ENCODE measurements at places on chromosomes 2 and 18.

DNA sequence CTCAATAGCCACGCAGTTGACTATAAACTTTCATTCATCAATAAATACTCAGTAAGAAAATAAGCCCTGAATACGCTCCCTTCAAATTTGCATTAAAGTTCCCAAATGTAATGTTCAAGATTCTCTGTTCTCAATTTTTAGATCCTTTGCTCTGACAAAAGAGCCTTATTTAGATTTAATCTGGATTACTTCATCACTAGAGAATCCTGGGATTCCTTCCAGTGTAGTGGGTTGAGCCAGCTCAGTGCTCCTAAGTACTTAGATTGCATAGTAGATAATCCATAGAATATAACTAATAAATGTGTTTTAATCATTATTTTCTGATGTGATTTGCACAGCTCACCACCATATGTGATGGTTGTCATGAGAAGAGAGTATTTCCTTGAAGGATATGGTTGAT, 1286.2 kb downstream of the SUCLG1 start:
- no peak for DNase-seq

- DNase-seq: no peak
Observed at GRCh38 chr2:103010306-103010705, 248.5 kb downstream of the TMEM182 start.

GRCh38 chr2:60334610-60335009, 218.8 kb downstream of the BCL11A start:
- DNase-seq: no peak

GRCh38 chr2:118056165-118056534, 32.1 kb upstream of the INSIG2 start:
- no peak for DNase-seq

DNA sequence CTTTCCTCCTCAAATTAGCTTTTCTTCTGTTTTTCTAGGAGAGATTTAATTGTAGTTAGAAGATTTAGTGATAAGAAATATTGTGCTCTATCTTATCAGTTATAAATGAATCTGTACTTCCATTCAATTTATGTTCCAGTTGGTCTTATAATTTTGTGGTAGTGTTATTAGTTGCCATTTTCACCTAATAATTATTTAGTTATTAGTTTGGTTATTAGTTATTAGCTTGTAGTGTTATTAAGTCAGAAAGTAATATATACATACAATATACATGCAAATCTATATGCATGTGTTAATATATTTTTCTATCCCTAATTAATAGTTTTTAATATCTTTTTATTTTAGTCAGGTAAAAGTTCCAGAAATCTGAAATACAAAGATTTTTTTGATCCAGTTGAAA, 3.2 kb downstream of the MPHOSPH10 start:
- no peak for DNase-seq

- DNase-seq: no peak
Observed at GRCh38 chr2:9907402-9907801, 44.1 kb upstream of the GRHL1 start.

DNA sequence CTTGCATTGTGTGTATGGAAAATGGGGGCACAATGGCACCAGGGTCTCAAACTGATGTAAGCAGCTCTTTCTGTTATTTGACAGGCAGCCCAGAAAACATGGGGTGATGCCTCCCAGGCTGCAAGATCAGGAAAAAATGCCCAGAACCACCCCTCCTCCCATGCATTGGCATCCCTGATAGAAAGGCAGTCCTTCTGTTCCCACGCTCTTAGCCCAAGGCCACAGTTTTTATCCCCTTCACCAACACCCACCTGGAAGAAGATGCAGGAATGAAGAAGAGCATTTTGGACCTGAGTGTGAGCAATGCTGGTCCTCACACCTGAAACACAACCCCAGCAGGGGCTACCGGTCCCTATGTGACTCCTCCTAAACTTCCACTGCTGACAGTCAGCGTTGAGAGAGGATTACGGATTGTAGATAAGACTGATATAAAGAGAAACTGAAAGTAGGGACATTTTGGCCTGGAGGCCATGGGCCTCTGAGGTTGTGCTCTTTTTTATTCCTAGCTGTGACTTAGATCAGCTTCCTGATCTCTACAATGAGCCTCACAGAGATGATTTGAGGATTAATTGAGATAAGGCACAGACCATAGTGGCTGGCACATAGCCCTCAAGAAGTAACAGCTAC, 386.0 kb upstream of the ATP5MC3 start:
- no peak for DNase-seq

DNA sequence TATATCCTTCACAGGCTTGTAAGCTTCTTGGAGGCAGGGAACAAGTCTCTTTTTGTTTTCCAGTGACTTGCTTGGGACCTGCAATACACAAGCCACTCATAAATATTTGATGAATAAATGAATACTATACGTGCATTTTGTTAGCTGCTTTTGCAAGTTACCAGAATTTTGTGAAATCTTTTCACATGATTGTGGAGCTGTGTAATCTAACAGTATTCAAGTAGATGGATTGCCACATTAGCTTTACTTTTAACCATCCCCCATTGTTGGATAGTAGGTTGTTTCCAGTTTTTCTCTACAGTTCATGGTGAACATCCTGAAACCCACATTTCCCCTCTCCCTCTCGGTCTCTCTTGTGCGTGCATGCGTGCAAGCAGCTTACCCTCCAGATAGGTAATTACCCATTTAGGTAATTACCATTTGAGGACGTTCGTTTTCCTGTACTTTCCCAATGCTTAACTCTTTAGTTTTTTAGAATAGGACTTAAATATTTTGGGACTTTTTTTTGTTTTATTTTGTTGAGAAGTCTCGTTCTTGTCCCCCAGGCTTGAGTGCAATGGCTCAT, 12.5 kb downstream of the ZNF407 start:
- DNase-seq: no peak

GRCh38 chr2:211435331-211435730, 878.9 kb downstream of the CPS1 start:
- no peak for DNase-seq

DNA sequence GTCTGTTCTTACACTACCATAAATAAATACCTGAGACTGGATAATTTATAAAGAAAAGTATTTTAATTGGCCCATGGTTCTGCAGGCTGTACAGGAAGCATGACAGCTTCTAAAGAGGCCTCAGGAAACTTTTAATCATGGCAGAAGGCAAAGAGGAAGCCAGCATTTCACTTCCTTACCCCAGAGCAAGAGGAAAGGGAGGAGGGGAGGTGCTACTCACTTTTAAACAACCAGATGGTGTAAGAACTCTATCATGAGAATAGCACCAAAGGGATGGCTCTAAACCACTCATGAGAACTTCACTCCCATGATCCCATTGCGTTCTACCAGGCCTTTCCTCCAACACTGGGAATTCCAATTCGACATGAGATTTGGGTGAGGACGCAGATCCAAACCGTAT, 344.4 kb upstream of the SLC39A10 start:
- DNase-seq: no peak

DNA sequence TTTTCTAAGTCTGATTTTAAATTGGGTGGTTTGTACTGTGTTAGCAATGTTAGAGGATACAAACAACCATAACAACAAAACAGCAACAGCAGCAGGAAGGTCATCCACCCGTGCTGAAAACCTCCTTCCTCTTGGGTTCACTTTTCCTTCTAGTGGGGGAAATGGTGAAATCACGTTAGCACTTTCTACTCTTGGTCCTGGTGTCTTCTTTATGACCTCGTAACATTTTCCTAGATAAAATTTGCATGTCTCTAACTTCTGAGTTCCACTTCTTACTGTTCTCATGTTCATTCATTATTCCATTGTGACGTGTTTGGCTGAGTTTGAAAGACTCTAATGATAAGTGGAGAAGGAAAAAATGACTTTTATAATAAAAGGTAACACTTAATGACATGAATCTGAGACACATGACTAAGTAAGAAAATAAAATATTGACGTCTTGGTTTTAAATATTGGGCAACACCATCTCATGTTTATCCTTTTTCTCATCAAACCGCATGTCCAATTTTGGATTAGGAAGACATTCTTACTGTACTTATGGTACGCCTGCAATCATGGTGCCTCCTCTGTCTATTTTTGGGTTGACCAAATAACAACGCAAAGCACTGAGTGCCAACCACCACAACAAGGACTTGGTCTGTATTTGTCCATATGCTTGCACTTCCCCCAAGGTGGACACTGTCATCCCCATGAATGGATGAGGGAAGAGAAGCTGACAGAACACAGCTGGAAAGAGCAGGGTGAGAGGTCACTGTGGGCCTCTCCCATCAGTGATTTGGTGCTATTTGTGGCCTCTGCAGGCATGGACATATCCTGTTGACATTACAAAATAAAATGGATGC, 25.7 kb upstream of the IL1R1 start:
- DNase-seq: no peak

DNA sequence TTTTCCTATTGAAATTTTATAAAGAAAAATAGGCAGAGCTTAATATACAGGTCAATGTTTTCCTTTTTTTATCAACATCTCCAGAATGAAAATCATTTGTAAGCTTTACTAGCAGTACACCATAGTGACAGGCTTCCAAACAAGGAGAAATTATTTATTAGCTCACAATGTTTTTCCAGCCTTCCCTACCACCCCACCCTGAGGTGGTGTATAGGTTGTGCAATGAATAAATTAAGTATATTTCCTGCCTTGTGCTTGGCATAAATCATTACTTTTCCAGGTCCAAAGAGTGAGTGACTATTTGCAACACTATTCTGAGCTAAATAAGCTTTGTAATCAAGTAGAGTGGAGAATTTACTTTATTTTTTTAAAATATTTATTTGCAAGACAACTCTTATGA, 876.2 kb upstream of the POU3F3 start:
- DNase-seq: no peak

GRCh38 chr2:142865924-142866323, 11.5 kb upstream of the KYNU start:
- no peak for DNase-seq

DNA sequence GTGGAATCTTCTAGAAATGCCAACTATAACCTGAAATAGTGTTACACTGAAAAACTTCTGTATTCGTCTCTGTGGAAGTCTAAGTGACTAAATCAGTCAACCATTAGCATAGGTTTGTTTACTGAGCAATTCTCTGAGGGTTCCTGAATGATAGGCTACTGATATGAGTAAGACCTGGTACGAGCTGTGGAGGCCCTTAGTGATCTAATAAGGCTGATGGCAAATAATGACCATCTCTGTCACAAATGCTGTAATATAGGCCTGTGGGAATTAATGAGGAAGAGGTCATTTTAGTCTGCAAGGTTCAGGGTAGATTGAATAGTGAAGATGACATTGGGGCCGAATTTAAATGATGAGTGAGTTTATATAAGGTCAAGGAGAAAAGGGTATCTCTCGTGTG, 82.5 kb downstream of the MGAT5 start:
- no peak for DNase-seq

DNA sequence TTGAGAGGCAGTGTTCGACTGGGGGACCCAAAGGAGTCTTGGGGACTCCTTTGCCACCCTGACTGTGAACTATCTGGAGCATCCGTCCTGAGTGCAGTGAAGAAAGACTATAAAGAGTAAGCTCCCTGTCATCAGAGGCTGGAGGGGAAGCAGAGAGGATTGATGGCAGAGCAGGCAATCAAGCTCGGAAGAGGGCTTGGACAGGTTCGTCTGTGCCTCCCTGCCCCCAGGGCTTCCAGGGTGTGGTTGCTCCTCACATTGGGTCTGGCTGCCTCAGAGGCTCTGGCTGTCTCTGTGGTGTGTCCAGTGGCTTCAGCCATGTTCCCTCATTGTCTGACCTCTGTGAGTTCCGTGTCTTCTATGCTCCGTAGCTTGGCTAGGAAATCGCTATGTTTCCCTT, 13.8 kb upstream of the EN1 start:
- DNase-seq: no peak

- DNase-seq: no peak
Observed at GRCh38 chr2:232482301-232483238, 5.1 kb downstream of the ECEL1 start.

DNA sequence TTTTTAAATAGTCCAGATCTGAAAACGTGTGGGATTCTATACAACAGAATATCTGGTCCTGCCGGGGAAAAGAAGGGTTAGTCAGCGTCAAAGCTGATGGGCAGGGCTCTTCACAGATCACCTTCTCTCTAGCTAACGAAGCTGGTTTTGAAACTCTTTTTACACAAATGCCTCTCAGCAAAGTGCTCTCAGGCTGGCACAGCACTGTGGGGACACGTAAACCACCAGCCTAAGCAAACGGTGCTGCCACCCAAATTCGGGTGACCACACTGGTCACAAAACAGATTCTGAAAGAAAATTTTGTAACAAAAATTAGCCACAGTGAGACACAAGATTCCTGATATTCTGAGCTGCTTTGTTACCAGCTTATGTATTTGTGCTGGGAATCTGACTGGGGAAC, 53.1 kb upstream of the ARL5A start:
- DNase-seq: no peak

- DNase-seq: no peak
Observed at GRCh38 chr2:239719791-239720360, 305.3 kb downstream of the NDUFA10 start.

GRCh38 chr2:36356990-36357846, 1.6 kb downstream of the CRIM1 start:
- no peak for DNase-seq

DNA sequence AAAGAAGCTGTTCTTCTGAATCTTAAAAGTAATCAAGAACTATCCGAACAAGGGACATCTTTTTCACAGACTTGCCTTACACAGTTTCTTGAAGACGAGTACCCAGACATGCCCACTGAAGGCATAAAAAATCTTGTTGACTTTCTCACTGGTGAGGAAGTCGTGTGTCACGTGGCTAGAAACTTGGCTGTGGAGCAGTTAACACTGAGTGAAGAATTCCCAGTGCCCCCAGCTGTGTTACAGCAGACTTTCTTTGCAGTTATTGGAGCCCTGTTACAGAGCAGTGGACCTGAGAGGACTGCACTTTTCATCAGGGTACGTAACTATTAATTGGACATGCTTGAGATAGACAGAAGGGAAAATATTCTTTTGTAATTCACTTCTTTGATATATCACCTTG, 2.4 kb downstream of the MRPL44 start:
- no peak for DNase-seq

DNA sequence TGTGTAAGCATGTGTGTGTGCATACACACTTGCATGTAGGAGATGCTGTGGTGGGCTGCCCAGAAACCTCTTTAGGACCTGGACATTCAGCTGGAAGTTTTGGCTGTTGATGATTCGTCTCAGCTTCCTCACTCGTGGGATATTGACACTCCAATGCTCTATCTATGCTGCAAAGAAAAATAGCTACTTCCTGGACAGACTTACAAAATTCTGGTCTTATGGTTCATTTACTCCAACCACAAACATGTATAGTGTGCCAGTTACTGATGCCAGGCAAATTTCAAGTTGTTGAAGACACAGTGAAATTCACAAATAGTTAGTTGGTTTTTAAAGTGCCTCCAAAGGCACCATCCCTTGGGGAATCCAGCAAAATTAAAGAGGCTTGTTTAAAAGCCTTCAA, 882.6 kb downstream of the CPS1 start:
- no peak for DNase-seq

DNA sequence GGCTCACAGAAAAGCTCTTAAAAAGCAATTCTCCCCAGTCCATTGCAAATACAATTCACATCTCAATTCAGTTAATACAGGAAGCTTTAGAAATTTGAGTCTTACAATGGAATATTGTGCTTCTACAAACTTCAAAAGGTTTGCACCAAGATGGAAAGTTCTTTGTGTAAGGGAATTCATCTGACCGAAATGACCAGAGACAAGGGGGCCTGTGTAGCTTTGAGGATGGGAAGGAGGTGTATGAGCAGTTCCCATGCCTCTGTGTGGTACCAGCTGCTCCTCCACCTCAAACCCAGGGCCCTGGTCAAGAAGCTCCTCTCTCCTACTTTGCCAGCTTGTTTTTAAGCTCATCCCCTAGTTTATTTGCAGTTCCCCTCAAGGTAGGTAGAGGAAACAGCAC, 312.8 kb upstream of the PKDCC start:
- no peak for DNase-seq

GRCh38 chr2:201057715-201058248, 13.7 kb downstream of the HYCC2 start:
- no peak for DNase-seq

All from CD4-positive, alpha-beta memory T cell (primary cell).